ENCODE measurements at places on chromosomes 1 and 21. TPM values are rescaled to one million over a fixed set of nuclear protein-coding genes. Genes with fewer than 3 reads are reported as not detected.

Gene PLXNA2
- total RNA-seq = 0.34 TPM

Gene SHISAL2A
- 9.9 TPM for total RNA-seq

DNA sequence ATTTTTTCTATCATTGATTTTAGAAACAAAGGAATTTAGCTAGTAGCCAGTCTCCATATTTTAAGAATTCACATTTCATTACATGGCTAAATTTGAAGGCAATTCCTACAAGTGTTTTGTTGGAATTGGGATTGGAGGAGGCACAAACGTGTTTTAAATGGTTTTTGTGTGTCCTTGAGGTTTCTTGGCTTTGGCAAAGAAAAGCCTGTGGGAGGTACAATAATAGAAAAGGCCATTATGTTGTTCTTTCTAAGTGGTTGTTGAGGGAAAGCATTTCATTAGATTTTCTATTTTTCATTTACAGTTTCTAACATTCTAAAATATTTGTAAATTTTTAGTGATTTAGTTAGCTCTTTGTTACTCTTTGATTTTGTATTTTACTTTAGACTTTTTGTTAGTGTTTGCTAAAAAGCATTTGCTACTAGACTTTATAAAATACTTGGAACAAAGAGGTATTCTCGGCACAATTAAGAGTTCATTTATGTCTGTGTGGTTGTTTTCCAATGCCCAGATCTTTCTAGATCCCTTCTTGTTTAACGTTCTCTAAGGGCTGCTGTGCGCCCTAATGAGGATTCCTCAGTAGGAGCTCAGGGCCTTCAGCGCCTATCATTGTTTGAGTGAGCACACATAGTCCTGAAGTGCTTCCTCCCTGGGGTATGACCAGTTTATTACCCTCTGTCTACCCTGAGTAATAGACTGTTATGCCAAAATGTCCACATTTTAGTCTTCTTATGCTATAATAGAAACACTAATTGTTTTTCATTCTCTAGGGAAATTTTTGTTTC lies 70.0 kb upstream of the KIAA1614 start:
- DNase-seq = no peak

DNA sequence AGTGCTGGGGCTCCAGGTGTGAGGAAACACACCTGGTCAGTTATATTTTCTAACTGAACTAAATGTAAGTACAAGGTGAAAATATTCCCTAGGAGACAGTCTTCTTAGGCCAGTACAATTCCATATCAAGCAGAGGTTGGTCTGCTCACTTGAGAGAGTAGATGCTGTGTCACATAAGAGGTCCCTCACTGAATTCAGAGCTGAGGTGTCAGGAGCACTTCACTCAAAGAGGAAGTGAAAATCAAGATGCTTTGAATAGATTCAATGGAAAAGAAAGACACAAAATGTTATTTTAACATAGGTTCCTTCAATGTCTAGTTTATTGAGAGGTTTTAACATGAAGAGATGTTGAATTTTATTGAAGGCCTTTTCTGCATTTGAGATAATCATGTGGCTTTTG lies 4.3 kb upstream of the FCRL3 start:
- no peak for DNase-seq

- DNase-seq = no peak
Observed at GRCh38 chr1:179168536-179168935, 60.9 kb downstream of the ABL2 start.

Gene DIRAS3
- not detected for total RNA-seq

Gene WNT2B
- total RNA-seq = 0.05 TPM

DNA sequence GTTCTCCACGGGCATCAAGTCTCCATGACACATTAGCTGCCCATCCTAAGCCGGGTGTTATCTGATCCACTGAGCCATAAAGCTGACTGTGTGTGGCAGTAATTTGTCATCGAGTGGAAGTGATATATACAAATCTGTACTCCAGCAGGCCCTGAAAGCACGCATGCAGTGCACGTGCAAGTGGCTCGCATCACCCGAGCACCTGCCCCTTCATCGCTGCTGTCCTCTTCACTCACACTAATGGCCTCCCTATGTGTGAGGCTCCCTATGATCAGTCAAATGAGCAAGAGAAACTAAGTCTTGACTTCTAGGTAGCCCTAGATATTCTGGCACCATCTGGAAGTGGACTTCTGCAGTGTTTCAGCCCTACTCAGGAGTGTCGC lies 248.6 kb downstream of the MATN1 start:
- no peak for DNase-seq
